NCI-H748 treated with DMSO at 0.1 percent for 48 hours (cell line): ENCODE measurements at places on chromosomes 12 and 14.

GRCh38 chr12:41683023-41683422 is 461.7 kb downstream of the GXYLT1 start:
- no peak for DNase-seq

DNA sequence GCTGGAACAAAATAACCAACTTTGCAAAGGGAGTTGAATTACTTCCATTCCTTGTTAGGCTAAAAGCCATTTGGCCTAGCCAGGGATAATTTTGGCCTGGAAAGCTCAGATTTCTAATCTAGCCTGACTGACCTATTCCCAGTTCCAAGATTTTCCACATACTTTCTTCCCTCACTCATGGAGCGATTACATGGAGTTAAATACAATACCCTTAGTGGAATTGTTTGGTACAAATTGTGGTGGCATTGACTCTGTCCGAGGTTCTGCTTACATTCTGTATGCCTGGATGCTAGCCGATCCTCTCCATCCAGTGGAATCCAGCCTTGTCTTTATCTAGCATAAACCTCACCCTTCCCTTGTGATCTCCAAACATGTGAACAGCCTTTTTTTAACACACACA is 965.1 kb downstream of the DIO2 start:
- no peak for DNase-seq

GRCh38 chr12:9793779-9794395 is 33.2 kb upstream of the CD69 start:
- no peak for DNase-seq

GRCh38 chr12:57112492-57113294 is 1.5 kb upstream of the STAT6 start:
- DNase-seq, result no peak

- DNase-seq, result no peak
Observed at GRCh38 chr12:6274231-6275221, 36.0 kb upstream of the PLEKHG6 start.

DNA sequence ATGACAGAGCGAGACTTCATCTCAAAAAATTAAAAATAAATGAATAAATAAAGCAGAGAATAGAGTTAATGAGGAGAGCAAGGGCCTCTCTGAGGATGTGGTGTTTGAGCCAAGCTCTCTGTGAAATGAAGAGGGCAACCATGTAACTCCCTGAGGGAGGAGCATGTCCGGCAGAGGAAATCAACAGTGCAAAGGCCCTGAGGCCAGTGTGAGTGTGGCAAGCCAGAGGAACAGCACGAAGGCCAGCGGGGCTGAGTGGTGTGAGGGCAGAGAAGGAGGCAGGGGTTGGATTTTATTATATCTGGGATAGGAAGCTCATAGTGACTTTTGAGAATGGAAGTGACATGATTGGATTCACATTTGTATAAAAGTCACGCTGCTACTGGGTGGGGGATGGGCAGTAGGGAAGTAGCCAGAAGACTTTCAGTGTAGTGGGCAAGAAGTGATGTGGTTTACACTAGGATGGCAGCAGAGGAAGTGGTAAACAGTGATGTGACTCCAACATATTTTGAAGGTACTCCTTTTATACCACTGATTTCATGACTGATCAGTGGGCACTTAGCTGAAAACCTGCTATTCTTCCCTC is 10.3 kb upstream of the LRP1-AS start:
- DNase-seq, result no peak

DNA sequence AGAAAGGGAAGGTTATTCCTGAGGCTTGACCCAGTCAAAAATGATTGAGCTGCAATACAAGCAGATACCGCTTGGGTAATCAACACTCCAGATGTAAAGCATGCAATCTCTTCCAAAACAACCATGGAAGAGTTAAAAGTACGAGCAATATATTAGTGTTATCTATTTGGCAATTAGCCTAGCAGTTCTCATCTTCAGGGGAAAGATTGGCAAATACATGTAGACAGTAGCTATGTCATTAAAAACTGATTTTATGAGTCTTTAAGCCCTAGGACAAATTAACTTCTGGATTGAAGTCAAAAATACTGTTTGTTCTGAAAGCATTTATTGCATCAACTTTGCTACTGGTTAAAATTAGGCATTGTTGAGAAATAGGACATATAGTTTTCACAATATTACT is 9.3 kb upstream of the GYS2 start:
- DNase-seq, result peak; percentile 7

DNA sequence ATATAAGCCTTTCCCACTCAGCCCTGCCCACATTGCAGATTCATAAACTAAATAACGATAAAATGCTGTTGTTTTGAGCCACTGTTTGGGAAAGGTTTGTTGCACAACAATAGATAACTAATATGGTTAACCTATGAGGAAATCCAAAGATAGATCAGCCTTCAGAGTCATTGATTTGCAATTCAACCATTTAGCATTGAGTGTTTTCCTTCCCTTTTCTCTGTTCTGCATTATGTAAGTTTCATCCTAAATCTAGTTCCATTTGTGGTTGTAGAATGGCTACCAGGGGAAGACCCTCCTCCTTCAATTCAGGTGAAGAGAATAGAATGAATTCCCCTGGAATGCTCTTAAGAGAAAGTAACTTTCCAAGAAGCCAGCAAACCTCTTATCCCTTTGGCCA is 19.6 kb downstream of the TC2N start:
- DNase-seq, result no peak

DNA sequence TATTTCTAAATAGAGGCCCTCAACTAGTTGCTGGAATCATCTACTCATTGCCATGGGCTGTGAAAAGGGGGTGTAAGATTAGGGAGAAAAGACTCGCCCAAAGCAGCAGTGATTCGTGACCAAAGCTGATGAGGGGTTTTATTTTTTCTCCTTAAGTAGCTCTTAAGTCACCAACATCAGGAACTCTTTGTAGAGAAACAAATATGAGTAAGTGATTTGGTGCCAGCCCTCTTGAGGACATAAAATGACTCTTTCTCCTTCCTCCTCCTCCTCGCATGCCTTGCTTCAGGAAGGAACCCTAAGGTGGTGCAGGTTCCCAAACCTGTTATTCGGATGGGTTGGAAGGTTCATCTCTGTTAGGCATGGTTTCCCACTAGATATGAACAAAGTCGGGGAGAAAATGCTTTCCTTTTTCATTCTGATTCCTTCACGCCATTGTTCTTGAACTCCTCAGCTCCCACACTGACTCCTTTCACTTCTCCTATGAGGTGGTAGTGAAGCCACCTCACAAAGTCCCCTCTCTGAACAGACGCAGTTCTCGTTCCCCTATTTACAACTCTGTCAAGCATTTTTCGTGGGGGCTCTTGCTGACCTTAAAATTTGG is 113.4 kb downstream of the ETV6 start:
- DNase-seq, result no peak

- no peak for DNase-seq
Observed at GRCh38 chr14:56273951-56274350, 155.7 kb downstream of the PELI2 start.

GRCh38 chr12:88836156-88836555 is 255.9 kb upstream of the KITLG start:
- no peak for DNase-seq

DNA sequence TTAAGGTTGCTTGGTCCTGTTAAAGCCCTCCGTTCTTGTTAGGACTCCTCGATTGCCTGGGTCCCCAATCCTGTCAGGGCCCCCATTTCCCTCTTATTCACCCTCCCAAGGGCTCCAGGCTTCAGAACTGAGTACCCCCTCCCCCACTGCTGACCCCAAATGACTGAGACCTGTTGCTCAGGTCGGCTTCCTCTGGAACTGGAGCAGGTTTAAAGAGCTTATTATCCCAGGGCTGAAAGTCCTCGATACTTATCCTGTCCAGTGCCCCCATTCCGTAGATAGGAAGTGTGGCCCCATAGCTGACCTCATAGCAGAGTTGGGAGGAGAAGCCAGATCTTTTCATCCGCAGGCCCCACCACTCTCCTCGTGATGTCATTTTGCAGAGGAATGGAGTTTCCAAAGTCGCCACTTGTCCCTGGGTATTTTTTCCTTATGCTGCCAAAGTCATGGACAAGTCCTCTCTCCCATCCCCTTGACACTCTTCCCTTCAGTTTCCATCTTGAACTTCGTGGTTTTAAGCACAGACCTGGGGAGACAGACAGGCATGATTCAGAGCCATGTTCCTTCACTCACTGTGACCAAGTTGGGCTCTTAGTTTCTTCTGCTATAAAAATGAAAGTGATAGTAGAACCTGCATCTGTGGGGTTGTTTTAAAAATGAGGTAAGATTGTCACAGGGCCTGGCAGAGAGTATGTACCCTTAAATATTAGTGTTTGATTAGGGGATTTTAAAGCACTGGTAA is 1.2 kb downstream of the USP30 start:
- DNase-seq, result no peak

- no peak for DNase-seq
Observed at GRCh38 chr14:71231521-71232393, 324.5 kb downstream of the PCNX1 start.
